ENCODE measurements at places on chromosomes 2 and 18.

DNA sequence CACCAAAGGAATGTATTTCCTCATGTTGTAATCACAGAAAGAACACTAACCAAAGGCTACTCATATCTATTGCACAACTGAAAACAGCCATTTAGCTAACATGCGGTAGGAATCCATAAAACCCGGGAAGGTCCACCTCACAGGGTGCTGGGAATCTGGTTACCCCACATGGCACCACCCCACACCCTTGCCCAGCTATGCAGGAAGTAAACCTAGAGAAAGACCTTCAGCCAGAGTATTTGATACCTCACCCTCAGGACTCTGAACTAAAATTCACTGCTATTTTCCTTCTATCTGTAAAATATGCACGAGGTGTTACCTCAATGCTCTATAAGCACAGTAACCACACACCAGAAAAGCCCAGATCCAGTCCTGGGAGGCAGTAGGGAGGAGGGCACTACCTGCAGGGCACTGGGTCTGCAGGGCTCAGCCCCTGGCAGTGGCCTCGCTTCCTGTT is 45.8 kb downstream of the PTPN2 start:
- DNase-seq: no peak

DNA sequence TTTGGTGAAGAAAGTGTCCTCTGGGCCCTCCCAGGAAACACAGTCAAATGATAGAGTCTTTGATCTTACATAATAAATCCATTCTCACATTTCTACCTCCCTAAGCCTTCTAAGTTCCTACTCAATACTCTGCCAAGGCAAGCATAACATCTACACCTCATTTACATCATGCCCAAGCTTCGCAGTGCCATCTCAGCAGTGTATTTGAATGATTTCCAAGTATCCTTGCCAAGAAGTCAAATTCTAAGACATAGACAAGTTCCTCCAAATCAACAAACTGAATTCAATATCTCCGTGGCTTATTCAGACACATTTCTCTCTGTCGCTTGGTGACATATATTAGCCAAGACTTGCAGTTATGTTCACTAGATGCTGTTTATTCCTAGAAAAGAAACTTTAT is 8.1 kb upstream of the MLPH start:
- DNase-seq: no peak

DNA sequence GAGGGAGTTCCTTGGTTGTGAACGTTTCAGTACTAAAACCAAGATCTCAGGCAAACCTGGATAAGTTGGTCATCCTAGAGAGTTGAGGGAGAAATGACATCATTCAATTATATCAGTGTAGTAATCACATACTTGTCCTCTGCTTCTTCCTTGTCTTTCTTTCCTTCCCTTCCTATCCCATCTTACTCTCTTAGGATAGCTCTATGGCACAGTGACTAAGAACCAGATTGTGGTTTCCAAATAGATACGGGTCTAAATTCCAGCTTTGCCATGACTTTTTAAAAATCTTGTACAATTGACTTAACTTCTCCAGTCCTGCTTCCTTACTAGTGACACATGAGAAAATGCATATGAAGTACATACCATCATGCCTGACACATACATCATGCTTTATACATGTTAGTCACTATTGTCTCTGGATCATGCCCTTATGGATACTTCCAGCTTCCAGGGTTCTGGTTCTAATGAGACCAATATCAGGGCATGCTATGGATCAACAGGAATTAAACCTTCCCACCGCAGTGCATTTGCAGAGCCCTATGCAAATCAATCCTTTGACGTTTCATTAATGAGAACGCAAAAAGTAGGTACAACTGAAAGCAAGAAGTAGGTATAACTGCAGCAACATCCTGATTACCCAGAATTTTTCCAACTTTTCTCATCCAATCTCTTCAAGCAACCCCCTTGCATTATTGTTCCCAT is 168.0 kb upstream of the KLF7 start:
- DNase-seq: no peak

DNA sequence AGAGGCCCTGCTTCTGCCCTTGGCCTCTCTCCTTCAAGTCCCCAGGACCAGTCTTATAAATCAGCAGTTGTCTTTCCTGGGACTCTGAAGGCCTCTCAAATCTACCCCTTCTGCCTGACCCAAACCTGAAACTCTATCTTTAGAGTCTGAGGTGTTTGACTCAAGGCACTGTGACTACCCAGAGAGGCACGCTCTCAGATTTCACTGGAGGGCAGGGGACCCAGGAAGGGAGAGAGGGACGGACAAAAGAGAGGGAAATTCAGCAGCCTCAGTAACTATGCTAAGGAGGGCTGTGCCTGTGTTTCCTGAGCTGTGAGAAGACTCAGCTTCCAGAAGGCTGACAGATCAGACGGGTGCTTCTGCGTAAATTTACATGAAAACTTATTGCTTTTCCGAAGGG is 217.8 kb downstream of the HAUS1 start:
- DNase-seq: no peak

DNA sequence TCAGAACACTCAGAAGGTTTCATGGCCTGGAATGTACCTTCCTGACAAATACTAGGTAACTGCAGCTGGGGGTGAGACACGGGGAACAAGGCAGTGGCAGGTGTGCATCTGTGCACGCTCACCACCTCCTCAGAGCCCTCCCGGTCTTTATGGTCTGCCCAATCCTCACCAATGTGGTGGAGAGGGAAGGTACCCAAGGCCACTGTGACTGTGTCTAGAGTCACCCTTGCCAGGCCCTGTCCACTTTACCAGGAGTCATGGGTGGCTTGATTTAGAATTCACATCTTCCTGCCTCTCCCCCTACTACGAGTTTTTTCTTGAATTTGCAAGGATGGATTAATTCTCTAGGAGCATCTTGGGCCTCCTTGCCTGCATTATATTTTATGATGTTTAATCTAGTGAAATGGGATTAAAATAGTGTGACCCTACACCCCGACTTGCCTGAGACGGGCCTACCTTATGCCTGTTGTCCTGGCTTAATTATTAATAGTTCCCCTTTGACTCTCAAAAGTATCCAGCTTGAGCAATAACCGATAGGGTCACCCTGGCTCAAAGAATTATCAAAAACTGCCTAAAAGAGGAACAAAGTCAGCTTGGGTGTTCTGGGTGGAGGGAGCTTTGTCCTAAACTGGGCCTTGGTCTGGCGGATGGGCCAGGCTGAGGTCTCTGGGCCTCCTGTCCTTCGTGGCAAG is 56.5 kb downstream of the ACAA2 start:
- DNase-seq: no peak

DNA sequence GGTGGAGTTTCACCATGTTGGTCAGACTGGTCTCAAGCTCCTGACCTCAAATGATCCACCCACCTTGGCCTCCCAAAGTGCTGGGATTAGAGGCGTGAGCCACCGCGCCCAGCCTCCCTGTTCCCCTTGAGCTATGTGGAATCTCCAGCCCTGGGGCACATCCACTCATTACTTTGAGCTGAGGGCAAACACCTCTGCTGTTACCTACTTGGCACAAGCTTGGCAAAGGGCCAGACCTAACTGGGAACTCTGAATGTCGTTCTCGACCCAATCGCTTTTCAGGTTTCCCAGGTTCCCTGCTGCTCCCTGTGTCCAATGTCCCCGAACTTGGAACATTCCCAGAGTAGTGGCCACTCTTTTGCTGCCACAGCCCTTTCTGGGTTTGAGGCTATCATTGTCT is 40.6 kb downstream of the CHST10 start:
- DNase-seq: no peak
